ENCODE measurements at places on chromosomes 3 and 15.

GRCh38 chr15:41893422-41894250, at the start of gene SPTBN5:
Gene SPTBN5 (minus strand): TSS chr15:41894053. CDS start chr15:41893497, 556 bp downstream.
- no peak for DNase-seq

- DNase-seq: no peak
Measured at GRCh38 chr3:33724256-33724655, 6.2 kb upstream of the CLASP2 start.

GRCh38 chr15:28946803-28947202, 61.0 kb downstream of the APBA2 start:
- no peak for DNase-seq

DNA sequence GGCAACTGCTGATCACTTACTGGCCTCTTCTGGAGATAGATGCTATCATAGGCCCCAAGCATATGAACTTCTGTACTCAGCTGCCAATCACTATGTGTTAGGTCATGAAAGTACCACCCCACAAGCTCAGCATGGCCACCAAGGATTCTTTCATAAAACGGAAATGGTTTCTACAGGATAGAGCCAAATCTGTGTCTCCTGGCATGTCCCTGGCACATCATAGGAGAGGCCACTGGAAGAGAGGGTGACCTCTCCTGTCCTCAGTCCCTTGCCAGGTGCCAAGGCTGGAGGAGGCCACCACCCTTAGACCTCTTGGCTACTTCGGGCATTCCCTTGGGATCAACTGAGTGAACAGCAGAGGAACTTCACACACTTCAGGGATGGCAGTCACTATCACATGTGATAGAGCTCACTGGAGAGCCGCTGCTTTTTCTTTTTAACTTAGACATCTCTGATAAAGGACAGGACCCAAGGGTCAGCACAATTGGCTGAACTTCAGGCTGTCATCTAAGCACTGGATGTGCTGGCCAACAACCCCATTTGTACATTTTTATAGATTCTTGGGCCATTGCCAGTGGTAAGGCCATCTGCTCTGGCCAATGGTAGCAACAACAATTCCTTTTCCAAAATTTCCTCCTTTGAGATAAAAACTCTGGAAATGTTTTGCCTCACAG, 425.2 kb downstream of the SQOR start:
- DNase-seq: no peak

DNA sequence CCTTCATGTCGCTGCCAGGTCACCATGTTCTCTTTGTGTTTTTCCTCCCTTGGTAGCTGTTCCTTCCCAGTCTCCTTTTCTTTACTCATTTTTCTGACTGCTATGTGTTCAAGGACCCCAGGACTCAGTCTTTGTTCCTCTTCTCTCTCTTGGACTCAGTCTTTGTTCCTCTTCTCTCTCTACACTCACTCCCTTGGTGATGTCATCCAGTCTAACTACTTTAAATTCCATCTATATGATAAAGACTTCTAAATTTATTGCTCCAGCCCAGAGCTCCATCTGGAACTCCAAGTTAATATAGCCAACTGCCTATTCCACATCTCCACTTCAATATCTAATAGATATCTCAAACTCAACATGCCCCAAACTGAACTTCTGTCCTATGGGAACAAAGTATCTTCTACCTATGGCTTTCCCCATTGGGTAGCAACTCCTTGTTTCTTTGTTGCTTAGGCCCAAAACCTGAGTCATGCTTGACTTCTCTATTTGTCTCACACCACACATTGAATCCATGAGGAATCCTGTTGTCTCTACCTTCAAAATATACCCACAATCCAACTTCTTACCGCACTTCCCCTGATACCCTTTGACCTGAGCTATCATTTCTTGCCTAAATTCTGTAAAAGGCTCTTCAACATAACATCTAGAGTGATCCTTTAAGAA, 4.9 kb upstream of the DYNC1LI1 start:
- peak; percentile 21 for DNase-seq

- no peak for DNase-seq
Measured at GRCh38 chr15:48109856-48110531, 10.8 kb upstream of the SLC24A5 start.

GRCh38 chr3:181741417-181741816, 29.7 kb downstream of the SOX2 start:
- DNase-seq: no peak

DNA sequence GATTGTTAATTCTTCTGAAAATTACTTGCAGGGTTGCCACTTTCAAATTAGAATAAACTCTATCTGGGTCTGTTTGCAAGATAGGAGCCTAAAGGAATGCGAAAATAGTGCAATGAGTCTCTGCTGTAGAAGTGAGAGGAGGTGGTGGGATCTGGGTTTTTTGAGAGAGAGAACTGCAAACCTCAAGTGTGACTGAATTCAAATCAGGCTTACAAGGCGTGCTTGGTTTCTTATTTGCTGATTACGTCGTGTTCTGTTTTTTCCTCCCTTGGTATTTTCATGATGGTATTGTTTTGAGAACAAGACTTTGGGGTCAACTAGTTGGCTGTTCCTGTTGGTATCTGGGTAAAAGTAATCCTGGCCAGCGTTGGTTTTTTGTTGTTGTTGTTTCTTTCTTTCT, 490.9 kb upstream of the CFAP20DC start:
- no peak for DNase-seq

DNA sequence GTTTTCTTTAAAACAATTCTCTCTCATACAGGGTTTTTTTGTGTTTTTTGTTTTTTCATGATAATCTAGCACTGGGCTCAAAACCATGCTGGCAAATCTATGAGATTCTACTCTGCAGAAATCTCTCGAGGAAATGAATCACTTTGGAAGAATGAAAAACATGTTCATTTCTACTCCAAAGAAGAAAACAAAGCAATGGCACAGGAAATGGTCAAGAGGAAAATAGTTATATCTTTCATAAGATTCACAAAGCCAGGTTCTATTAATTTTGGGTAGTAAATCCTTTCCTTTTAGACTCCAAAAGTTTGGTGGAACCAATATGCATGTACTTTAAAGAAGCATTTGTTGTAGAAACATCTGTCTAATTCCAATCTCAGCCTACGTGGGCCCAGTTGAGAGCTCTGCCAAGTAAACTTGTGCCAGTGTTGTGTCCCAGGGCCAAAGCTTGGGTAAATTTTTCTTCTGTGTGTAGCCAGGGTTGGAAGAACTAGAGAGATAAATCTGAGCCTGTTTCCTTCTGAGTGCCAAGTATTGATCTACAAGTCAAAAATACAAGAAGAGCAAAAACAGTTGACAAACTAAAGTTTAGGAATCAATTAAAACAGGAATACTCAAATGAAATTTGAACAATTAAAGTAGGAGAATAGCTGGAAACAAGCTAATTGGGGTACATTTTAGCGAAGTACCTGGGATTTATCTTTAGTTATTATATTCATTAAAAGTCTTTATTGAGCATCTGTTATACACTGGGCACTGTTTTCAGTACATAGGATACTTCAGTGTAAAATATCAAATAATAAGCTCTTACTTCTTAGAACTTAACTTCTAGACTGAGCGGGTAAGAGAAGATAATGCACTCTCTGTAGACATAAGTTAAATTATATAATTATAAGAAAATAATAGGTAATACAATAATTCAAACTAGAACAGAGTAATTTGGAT, 657.5 kb upstream of the NECTIN3 start:
- DNase-seq: no peak

DNA sequence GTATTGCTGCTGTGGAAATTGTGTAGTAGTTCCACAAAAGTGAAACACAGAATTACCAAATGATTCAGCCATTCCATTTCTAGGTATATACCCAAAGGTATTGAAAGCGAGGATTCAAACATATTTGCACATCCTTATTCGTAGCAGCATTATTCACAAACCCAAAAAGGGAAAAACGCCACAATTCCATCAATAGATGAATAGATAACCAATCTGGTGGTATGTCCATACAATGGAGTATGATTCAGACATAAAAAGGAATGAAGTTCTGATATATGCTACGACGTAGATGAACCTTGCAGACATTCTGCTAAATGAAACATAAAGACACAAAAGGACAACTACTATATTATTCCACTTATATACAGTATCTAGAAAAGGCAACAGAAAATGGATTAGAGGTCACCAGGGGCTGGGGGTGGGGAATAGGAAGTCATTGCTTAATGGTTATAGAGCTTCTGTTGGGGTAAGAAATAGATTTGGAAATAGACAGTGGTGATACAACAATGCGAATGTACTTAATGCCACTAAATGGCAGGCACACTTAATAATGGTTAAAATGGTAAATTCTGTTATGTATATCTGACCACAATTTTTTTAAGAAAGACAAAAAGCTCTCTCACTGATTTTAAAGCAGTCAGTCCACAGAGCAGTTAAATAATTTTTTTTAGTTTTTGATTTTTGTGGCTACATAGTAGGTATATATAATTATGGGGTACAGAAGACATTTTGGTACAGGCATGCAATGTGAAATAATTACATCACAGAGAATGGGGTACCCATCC, 51.8 kb upstream of the PSMD6 start:
- DNase-seq: no peak

DNA sequence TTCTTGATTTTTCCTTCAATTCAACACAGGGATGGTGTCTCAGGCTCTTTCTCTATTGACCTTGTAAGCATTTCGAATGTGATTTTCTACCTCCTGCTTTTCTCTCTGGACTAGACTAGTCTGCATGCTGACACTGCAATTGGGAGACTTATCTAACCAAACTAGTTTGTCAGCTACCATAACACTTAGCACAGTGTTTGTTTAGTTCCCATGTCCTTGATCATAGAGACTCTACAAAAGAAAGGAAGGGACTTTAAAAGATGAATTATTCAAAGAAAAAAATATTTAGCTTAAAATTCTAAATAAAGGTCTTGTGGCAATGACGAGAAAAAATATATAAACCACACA, 407.0 kb downstream of the ERC2 start:
- no peak for DNase-seq

DNA sequence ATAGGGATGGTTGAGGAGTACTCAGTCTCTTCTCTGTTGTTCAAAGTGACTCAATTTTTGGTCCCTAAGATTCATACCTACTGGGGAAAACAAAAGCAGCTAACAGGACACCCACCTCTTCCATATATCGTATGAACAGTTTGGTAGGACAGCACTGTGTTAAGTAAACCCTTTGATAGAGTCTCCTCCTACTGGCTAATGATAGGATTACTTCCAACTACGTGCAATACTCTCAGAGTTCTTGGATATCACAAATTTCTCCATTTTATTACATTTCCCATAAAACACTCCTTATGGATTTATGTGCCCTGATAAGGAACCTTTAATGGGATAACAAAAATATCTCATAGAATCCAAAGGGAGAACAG, 200.2 kb upstream of the GOLGA6L4 start:
- no peak for DNase-seq

DNA sequence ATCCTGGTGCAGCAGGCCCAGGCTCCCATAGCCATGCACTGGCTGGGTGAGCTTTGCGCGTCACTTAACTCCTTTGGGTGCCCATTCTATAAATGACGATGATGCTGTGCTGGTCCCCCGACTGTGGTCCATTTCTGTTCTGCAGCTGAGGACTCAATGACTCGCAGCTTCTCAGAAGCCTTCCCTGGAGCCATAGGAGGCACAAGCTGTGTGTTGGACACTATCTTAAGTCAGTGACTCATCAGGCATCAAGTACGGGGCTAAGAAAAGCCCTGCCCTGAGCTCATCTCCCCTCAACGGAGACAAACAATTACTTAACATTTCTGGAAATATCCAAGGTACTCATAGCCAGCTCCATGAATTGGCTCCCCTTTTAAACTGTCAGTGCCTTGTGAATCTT, 13.8 kb upstream of the MUSTN1 start:
- no peak for DNase-seq

GRCh38 chr3:159840703-159841299, 147.8 kb upstream of the IL12A start:
- DNase-seq: no peak

GRCh38 chr3:14368885-14369284, 33.5 kb upstream of the SLC6A6 start:
- DNase-seq: no peak

DNA sequence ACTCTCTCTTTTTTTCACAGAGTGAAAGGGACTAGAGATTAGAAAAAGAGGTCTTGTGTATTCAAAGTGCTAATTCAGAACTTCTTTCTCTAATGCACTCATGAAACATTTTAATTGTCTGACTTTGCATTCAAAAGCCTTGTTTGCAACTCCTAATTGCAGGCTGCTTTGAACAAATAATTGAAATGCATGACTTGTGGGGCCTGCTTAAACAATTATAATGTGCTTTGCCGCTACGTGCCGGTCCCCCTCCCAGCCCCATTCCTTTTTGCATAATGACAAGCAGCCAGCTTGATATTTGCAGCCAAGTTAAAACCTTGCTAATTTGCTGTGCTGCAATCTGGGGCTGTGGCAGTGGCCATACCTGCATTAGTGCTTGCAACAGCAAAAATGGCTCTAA, 114.5 kb downstream of the FOXB1 start:
- DNase-seq: no peak

GRCh38 chr3:197828-198491, 1.4 kb downstream of the CHL1 start:
- DNase-seq: no peak

GRCh38 chr3:45571216-45571615, 23.3 kb upstream of the LIMD1 start:
- DNase-seq: no peak

DNA sequence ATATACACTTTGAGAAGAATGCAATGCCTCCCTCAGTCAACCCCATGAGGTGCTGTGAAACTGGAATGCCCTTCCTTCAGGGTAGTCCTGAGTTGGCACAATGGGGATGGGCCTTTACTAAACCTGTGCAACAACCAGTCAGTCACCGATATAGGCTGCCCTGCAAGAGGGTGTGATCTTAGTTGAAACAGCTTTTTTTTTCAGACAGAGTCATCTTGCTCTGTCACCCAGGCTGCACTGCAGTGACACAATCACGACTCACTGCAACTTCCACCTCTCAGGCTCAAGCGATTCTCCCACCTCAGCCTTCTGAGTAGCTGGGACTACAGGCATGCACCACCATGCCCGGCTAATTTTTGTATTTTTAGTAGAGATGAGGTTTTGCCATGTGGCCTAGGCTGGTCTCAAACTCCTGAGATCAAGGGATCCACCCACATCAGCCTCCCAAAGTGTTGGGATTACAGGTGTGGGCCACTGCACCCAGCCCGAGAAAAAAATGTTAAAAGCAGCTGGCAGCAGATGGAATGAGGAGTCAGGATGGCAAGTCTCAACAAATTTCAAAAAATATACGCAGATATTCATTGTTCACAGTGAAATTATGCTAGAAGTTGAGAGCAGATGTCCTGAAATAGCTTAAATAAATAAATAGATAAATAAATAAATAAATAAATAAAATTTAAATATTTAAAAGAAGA, 31.8 kb downstream of the MYO5A start:
- DNase-seq: peak; percentile 62

GRCh38 chr3:9351709-9352126, 11.1 kb upstream of the THUMPD3 start:
- DNase-seq: no peak

GRCh38 chr3:169324452-169324785, 339.1 kb downstream of the MECOM start:
- no peak for DNase-seq

Measured in inflammatory macrophage (primary cell).